ENCODE measurements at places on chromosomes 3 and 15.

DNA sequence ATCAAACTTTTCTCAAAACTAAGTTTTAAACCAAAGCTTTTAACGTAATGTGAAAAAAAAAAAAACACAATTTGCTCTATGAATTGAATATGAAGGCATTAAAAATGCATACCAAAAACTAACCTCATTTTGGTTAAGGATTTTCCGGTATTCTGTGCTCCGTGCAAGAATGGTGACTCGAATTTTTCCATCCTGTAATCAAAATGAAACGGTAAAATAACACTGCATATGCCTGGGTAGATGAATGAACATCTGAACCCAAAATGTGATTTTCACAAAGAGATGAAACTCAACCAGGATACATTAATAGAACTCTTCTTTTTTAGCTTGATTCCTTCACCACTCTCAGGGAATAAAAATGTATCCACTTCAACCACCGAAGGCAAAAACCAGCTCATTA is 26.2 kb downstream of the EOGT start:
- no peak for DNase-seq

GRCh38 chr15:26790118-26790517 is 17.3 kb upstream of the GABRB3 start:
- no peak for DNase-seq

DNA sequence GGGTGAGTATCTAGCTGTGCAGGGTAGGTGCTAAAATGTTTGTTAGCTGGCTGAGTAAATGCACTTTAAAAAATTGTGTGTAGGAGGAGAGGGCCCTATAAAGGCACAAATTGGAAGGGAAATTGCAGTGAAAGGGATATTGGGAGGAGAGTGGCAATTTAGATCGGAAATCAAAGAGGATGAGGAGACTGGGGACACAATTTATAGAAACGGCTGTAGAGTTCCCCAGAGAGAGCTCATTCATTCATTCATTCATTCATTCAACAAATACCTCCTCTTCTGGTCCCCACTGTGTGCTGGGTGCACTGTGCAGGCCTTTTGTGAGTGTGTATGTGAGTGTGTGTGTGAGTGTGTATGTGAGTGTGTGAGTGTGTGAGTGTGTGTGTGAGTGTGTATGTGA is 2.4 kb downstream of the DNAJA4 start:
- DNase-seq: no peak

GRCh38 chr3:110562621-110563020 is 509.0 kb upstream of the NECTIN3 start:
- DNase-seq: no peak

GRCh38 chr15:101697488-101697887 is 26.8 kb downstream of the TARS3 start:
- DNase-seq: no peak

DNA sequence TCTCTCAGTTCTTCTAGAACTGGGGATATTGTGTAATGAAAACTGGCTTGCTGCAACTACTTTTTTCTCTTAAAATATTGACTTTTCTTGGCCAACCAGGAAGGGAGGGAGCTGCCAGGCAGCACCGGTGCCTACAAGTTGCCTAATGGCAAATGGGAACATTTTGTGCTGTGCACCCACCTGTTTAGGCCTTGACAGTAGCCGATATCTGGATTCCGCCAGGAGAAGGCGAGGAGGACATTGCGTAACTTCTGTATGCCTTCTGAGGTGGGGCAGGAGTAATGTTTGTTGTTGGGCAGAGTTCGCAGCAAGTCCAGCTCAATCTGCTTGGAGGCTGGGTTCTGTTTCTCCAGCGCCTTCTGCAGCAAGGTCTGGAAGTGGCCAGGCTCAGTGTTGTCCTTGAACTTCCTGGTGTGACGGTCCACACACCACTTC is 64.9 kb downstream of the TBC1D2B start:
- no peak for DNase-seq

- peak; percentile 95 for DNase-seq
Observed at GRCh38 chr3:48301020-48301799, 32.3 kb downstream of the SPINK8 start.

- no peak for DNase-seq
Observed at GRCh38 chr3:96000966-96001365, 813.4 kb upstream of the EPHA6 start.

- no peak for DNase-seq
Observed at GRCh38 chr15:64341961-64342360, 14.0 kb downstream of the CSNK1G1 start.

DNA sequence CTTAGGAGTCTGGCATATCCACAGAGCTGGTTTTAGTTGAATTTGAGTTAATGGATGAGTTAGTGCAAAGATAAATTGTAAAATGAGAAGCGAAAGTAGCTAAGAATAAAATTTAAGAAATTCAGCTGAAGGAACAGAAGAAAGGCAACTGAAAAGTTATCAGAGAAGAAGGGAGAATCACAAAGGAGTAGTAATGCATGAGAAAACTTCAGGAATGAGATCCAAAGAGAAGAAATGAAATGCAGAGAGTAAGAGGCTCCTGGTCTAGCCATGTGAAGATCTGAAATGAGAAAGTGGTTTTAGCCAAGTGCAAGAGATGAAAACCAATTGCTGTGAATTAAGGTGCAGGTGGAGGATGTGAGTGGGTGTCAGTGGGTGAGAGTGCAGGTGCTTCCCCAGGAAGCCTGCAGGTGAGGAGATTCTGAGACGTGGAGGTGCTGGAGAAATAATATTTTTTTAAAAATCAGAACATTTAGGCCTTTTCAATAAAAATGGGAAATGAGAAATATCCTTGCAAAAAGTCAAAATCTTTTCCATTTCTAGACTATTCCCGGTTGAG is 18.5 kb downstream of the KBTBD8 start:
- DNase-seq: no peak

DNA sequence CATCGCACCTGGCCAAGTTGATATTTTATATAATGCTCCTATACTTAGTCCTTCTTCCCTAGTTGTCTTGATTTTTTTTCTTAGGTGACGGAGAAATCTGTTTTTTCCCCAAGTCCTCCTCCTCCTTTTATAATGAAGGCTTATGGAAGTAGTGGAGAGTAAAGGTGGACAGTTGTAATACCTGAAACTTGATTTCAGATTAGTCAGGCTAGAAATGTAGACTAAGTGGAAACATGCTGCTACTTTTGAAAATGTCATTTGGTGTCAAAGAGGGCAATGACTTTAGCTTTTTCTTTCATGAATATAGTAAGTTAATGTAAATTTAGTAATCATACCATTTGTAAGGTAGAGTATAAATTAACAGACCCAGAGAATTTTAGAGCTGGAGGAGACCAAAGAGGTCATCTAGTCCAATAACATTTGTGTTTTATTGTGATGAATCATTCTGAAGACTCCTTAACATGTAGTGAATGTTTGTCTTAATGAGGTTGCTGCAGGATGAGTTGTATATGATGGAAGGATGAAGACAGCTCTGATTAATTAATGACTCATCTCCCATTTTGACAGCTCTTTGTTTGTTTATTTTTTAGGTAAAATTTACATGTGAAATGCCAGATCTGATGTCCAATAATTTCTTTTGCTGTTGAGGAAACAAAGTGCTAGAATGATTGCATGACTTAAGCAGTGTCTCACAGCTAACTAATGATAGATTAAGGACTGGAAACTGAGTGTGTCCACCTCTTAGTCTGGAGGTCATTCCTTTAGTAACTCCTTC is 8.7 kb downstream of the CTDSPL2 start:
- DNase-seq: no peak

DNA sequence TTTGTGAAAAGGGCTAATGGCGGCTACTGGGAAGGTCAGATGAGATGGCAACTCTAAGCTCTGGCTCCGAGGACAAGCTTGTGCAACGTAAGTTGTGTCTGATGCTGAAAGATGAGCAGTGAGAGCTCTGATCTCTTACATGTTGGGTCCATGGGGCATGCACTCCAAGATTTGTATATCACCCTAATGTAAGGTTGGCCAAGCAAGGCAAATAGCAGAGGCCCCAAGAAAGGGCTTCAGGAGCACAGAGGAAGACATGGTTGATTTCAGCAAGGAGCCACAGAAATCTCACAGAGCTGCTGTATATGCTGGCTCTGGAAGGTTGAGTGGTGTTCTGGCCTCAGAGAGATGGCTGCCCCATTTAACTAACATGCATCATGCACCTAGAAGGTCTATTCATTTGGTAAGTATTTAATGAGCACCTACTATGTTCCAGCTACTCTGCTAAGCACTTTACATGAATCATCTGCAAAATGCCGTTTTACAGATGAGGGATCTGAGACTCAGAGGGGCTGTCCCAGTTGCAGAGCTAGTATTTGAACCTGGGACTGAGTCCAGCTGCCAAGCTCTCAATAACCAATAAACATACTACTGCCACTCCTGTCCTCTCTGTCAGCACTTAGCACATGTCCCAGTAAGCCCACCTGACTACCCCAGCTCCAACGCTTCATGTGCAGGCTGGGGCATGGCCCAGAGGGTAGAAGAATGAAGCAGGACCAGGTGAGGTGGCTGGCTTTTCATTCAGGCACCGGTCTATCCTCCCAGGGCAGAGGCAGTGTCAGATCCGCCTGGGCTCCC is 27.8 kb upstream of the ATP2B2 start:
- DNase-seq: no peak

GRCh38 chr15:61083081-61083787 is 145.9 kb downstream of the RORA start:
- no peak for DNase-seq

GRCh38 chr15:88907111-88907510 is 6.1 kb downstream of the MFGE8 start:
- no peak for DNase-seq

DNA sequence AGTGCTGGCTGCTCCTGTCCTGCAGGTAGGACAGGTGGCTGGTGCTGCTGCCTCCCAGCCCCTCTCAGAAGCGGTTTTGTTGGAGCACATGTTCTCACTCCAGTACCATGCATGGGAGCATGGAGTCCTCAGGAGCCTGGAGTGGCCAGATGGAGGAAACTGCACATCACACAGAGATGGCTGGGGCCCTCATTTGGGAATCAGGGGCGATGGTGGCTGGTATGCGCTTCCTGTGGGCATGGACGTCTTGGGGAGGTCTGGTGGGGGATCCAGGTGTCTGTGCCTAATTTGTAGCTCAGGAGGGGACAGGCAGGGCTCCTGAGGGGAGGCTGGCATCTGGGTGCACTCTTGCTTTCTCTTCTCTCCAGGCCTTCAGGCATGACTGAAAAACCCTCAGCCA is 168.2 kb downstream of the KLF13 start:
- DNase-seq: no peak

DNA sequence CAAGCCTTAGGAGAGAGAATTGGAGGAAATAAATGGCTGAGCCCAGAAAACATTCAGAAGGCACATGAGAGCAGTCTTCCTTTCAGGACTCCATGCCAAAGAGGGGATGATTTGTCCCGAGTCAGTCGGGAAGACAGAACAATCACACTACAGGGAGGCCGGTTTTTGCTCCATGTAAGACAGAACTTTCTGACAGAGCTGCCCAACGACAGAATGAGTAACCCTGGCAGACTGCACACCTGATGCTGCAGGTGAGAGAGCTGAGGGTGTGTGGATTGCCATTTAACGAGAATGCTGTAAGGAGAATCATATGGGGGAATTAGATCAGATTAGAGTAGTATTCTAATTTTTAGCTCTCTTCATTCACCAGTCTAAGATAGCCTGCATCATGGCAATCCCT is 533.0 kb downstream of the EPHB1 start:
- DNase-seq: no peak

DNA sequence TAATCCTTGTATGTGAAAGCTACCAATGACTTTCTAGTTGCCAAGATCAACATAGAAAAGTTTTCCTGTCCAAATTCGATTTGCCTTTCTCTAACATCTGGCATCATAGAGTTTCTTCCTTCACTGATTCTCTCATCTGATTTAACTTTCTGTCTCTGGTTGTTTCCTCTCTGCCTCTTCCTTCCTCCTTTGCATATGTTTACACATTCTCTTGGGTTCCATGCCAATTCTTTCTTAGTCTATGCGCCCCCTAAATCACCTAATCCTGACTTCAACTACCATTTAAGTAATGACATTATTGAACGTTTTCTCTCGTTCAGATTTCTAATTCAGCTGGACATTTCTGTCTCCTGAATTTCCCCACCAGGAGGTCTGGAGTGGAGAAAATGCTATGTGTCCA is 561.9 kb upstream of the TGFBR2 start:
- DNase-seq: no peak

DNA sequence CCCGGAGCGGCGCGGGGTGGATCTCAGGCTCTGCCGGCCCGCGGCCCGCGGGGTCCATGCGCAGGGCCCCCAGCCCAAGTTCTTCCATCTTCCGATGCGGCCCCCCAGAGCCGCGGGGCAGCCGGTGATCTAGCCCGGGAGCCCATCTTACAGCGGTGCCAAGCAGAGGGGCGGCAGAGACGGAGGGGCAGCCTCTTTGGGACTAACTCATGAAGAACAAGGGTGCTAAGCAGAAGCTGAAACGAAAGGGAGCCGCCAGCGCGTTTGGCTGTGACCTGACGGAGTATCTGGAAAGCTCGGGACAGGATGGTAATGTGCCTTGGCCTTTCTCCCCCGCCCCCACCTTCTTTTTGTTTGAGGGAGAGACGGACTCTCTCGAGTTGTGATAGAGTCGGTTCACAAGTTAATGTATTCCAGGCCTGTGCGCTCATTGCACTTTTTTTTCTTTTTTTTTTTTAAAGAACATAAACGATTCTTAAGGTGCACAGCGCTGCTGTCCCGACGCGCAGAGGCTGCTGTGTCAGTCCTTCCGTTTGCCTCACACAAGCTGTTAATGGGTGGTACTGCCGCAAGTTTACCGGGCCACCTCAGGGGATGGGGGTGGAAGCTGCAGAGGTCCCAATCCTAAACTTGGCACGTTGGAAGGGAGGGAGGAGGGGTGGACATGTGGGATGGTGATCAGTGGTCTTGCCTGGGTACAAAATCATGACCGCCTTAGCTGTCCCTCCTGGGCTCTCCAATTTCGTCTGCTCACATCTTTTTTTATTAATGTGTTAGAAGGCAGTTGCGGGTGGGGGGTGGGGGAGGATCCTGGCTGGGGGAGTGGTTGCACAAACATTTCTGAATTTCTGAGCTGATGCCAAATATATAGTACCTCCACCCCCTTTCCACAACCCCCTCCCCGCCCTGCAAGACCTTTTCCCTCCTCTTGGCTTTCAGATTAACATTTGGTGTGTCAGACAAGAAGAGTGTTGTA is 801 bp downstream of the ARHGAP31 start:
- peak; percentile 37 for DNase-seq

DNA sequence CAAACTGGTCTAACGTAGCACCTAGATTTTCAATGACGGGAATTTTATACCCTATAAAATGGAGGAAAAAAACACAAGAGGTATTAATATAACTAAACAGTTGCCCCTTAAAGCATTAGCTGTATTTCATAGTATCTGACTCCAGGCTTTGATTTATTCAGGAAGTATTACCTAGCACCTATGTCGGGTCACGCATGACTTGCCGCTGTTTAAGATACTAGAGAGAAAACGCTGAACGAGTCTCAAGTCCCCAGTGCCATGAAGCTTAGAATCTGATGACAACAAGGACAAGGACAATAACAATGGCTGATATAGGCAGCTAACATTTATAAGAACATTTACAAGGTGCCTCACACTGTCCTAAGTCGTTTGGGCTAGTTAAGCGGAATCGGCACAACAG is 1.9 kb downstream of the SNRPA1 start:
- no peak for DNase-seq
